ENCODE measurements at places on chromosomes 5 and 9. TPM values are rescaled to one million over a fixed set of nuclear protein-coding genes. Genes with fewer than 3 reads are reported as not detected.

Gene RECK
- 5.2 TPM for total RNA-seq

GRCh38 chr9:2427120-2427891 is 194.3 kb upstream of the VLDLR start:
- H3K27ac ChIP-seq = no peak overlapping the region
- no peaks in the 10 kb centered on the region for H3K27me3 ChIP-seq
- DNase-seq = no peak
- H3K4me3 ChIP-seq = no peak overlapping the region
- no peaks in the 10 kb centered on the region for H3K36me3 ChIP-seq
- no peaks in the 10 kb centered on the region for H3K4me1 ChIP-seq

Gene TPPP
- total RNA-seq = not detected

Gene IL3
- total RNA-seq = 0.49 TPM

DNA sequence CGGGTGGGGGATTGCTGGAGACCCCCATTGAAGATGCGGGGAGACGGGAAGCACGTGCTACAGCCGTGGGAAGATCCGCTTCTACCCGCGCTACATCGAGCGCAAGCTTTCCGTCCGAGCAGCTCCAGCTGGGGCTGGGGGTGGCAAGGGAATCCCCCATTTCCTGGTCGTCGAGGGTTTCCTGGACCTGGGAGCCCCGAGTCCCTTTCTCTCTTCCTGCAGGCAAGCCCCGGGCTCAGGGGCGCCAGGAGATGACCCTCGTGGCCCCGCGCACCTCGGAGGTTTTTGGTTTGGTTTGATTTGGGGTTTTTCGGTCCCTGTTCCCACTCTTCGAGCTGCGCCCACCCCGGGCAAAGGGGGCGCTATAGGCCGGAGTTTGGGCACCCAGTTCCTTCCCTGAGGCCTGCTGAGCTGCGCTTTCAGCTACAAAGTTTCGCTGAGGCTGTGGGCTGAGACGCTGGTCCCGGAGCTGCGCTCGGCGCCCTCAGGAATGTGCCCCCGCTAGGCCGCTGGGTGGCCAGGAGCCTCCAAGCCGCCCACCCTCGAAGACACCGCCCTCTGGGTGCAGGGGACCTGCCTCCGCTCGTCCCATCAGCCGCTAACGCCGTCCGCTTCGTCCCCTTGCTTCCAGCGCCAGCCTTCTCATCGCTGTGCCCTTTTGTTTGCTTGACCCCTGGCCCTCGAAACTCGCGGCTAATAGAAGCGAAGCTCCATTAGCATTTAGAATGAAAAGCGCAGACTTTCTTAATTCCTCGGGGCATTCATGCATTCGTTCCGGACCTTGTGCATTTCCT is 2.9 kb downstream of the NR4A3 start:
- H3K27ac ChIP-seq = peak overlapping the region; percentile 98
- peaks cover 52% of the 10 kb centered on the region for H3K36me3 ChIP-seq
- peaks cover 48% of the 10 kb centered on the region for H3K4me1 ChIP-seq
- H3K4me3 ChIP-seq = peak overlapping the region; percentile 96

Gene OR1J2
- 0.23 TPM for total RNA-seq

- H3K36me3 ChIP-seq = no peaks in the 10 kb centered on the region
- H3K4me3 ChIP-seq = no peak overlapping the region
- H3K27me3 ChIP-seq = no peaks in the 10 kb centered on the region
- H3K4me1 ChIP-seq = no peaks in the 10 kb centered on the region
- no peak overlapping the region for H3K27ac ChIP-seq
Observed at GRCh38 chr9:135692410-135692809, 6.9 kb downstream of the SOHLH1 start.

- no peaks in the 10 kb centered on the region for H3K27me3 ChIP-seq
- no peak overlapping the region for H3K4me3 ChIP-seq
- no peaks in the 10 kb centered on the region for H3K36me3 ChIP-seq
- peaks cover 3% of the 10 kb centered on the region for H3K4me1 ChIP-seq
- no peak for DNase-seq
Observed at GRCh38 chr9:8183618-8184017, 384.0 kb upstream of the DMAC1 start.

Gene TMOD1
- 1.2 TPM for total RNA-seq

Gene MAMDC4
- total RNA-seq = 12.6 TPM

DNA sequence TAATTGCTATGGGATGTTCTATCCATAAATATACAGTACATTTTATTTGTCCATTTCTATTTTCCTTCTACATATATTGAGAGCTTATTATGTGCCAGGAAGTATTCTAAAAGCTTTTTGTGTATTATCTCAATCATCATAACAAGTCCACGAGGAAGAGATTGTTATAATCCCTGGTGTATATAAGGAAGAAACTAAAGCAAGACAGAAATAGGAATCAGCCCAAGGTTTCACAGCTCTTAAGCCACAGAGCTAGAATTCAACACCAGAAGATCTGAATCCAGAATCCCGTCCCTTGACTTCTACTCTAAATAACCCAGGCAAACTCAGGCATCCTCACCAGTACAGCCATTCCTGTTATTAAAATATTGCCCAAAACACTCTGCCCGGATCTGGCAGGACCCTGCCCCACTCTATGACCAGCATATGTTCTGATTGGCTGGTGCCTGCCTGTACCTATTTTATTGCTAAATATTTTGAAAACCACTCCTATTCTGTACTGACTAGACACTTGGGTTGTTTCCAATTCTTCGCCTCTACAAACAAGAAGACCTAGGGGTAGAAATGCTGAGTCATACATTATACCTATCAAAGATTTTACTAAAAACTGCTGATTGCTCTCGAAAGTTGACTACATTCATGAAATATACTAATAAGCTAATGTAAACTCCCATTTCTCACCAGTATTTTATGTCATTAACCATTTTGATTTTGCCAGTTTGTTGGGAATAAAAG is 297.4 kb downstream of the ENC1 start:
- no peak overlapping the region for H3K27ac ChIP-seq
- H3K4me1 ChIP-seq = no peaks in the 10 kb centered on the region
- H3K4me3 ChIP-seq = no peak overlapping the region

DNA sequence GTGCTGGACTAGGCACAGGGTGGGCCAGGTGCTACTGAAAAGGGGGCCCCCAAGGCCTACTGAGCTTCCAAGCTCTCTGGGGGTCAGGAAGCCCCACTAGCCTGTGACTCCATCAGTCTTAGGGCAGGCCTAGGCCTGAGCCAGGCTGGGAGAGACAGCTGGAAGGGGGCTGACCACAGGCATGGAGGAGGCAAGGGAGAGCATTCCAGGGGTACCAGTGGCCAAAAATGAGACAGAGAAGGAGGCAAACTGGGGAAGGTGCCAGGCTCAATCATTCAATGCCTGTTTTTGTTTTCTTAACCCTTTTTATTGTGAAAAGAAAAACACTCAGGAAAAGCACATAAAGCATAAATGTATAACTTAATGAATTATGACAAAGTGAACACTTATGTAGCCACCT is 26.2 kb upstream of the TCF7 start:
- no peak overlapping the region for H3K4me3 ChIP-seq
- no peaks in the 10 kb centered on the region for H3K27me3 ChIP-seq
- H3K36me3 ChIP-seq = peaks cover 2% of the 10 kb centered on the region
- no peak for DNase-seq

Gene TAF11L11
- total RNA-seq = not detected

Gene AK8
- total RNA-seq = 0.10 TPM

- no peaks in the 10 kb centered on the region for H3K36me3 ChIP-seq
- H3K4me1 ChIP-seq = no peaks in the 10 kb centered on the region
- no peak for DNase-seq
- no peak overlapping the region for H3K4me3 ChIP-seq
Observed at GRCh38 chr5:135085133-135085935, 51.3 kb upstream of the PITX1 start.

- H3K27me3 ChIP-seq = no peaks in the 10 kb centered on the region
- H3K4me1 ChIP-seq = no peaks in the 10 kb centered on the region
- H3K4me3 ChIP-seq = no peak overlapping the region
- H3K27ac ChIP-seq = no peak overlapping the region
- H3K36me3 ChIP-seq = no peaks in the 10 kb centered on the region
Observed at GRCh38 chr5:178338126-178338749, 105.6 kb upstream of the PHYKPL start.

DNA sequence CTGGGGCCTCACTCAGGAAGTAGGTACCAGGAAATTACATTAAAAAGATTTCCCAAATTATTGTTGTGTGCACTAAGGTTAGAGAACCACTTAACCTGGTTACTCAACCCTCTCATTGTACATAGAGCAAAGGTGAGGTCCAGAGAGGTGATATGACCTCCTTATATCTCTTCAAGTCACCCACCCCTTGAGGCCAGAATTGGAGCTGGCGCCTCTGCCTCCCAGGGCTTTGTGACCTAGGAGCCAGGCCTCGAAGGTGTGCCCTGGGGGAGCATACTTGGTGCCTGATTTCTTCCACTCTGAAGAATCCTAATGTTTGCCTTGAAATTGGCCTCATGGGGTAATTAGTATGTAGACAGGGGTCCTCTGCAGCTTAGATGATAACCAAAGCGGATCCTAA is 95.1 kb upstream of the CTSL start:
- no peak overlapping the region for H3K27ac ChIP-seq
- no peak for DNase-seq
- no peaks in the 10 kb centered on the region for H3K27me3 ChIP-seq
- H3K36me3 ChIP-seq = no peaks in the 10 kb centered on the region

DNA sequence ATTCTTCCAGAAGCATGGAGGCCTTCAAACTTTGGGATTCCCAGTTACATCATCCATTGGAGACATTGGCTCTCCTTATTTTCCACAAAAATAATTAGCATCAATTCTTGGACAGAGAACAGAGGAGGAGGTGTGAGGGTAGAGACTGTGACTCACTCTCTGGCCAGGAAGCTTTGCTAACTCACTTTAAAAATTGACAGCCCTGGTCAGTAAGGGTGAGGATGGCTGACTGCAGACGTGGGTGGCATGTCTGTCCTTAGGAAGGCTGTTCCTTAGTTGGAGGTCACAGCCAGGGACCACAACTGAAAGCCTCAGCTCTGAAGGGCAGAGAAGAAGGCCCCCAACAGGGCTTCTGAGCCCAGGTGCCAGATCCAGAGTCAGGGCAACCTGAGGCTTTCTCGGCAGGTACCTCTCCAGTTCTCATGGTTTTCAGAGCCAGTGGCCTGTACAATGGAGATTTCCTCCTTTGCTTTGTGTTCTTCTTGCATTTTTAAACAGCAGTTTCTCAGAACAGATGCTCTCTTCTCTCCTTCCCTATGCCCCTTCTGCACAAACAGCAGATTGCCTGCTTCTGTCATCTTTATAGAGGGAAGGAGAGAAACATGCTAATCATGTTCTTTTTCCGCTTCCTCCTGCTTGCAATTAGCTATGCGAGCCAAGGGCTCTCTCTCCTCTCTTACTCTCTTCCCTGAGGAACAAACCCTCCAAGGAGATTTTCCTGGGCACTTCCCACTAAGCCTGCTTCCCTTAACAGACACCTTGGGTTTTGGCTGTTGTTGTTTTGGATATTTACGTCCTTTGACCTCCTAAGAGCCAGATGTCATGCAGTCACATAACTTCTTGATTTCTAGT is 92.5 kb upstream of the ZNF366 start:
- H3K4me1 ChIP-seq = no peaks in the 10 kb centered on the region
- no peaks in the 10 kb centered on the region for H3K36me3 ChIP-seq
- no peak overlapping the region for H3K27ac ChIP-seq
- DNase-seq = no peak

Gene FRMD3
- total RNA-seq = 0.52 TPM

- no peak overlapping the region for H3K27ac ChIP-seq
- no peaks in the 10 kb centered on the region for H3K27me3 ChIP-seq
- DNase-seq = peak; percentile 24
- H3K4me1 ChIP-seq = peaks cover 2% of the 10 kb centered on the region
- H3K4me3 ChIP-seq = no peak overlapping the region
- peaks cover 16% of the 10 kb centered on the region for H3K36me3 ChIP-seq
Observed at GRCh38 chr9:100011062-100011681, 87.6 kb downstream of the ERP44 start.

DNA sequence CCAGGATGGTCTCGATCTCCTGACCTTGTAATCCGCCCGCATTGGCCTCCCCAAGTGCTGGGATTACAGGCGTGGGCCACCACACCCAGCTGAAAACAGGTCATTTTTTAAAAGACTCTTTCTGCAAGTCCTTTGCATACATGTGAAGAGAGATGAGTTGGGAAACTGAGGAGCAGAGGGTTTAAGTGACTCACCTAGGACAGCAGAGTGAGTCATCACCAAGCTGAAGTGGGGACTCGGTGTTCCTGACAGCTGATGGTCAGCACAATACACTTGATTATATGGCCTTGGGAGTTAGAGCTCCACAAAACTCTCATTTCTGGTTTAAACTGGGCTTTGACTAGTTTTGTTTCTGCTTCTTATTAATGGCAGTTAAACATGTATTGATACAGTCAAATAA is 38.1 kb upstream of the SSBP2 start:
- no peak overlapping the region for H3K4me3 ChIP-seq
- DNase-seq = no peak
- no peaks in the 10 kb centered on the region for H3K27me3 ChIP-seq
- H3K27ac ChIP-seq = no peak overlapping the region
- no peaks in the 10 kb centered on the region for H3K36me3 ChIP-seq
- no peaks in the 10 kb centered on the region for H3K4me1 ChIP-seq

DNA sequence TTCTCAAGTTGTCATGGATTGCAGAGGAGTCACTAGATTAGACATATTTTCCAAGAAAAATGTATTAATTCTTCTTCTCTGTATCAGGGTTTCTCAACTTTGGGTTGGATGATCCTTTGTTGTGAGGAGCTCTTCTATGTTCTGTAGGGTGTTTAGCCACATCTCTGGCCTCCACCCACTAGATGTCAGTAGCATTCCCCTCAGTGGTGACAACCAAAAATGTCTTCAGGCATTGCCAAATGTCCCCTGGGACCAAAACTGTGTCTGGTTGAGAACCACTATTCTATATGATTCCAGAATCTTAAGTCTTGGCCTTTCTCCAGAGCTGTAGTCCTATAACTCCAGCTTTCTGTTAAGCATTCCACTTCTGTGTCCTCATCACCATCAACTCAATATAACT is 220.9 kb downstream of the KIAA0825 start:
- no peaks in the 10 kb centered on the region for H3K36me3 ChIP-seq
- no peak for DNase-seq

Gene IFNA13
- total RNA-seq = not detected

Gene ALDH1A1
- not detected for total RNA-seq

All from activated naive CD8-positive, alpha-beta T cell treated with anti-CD3 and anti-CD28 coated beads for 36 hours (primary cell).